ENCODE measurements at places on chromosomes 4 and X. TPM values are rescaled to one million over a fixed set of nuclear protein-coding genes. Genes with fewer than 3 reads are reported as not detected.

GRCh38 chr4:33930497-33930896 is 2313.8 kb downstream of the ARAP2 start:
- DNase-seq: no peak

- DNase-seq: no peak
Measured at GRCh38 chr4:69775321-69775867, 15.0 kb upstream of the SULT1B1 start.

GRCh38 chr4:151436093-151436518 is 27.1 kb downstream of the FHIP1A start:
- no peak for DNase-seq

DNA sequence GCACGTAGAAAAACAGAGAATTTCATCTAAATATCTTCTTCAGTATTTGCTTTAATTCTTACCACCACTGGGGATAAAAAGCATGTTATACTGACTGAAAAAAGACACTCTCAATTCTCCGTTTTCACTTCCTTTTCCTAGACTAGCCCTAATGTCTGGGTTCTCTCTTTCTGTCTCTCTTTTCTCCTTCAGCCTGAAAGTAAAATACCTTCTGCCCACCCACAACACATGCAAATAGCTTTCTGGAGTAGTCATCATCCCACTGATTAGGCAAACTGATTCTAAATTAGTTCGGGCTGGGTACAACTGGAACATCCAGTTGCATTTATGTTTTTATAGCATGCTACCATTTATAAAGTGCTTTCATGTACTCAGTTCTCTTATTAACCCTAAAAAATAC is 142.4 kb upstream of the ANKRD50 start:
- DNase-seq: no peak

- DNase-seq: no peak
Measured at GRCh38 chrX:78653118-78653822, 5.9 kb downstream of the RTL3 start.

GRCh38 chrX:1874899-1875298 is 260.0 kb downstream of the ASMT start:
- DNase-seq: no peak

GRCh38 chr4:168154546-168155277 is 62.4 kb downstream of the ANXA10 start:
- DNase-seq: no peak

DNA sequence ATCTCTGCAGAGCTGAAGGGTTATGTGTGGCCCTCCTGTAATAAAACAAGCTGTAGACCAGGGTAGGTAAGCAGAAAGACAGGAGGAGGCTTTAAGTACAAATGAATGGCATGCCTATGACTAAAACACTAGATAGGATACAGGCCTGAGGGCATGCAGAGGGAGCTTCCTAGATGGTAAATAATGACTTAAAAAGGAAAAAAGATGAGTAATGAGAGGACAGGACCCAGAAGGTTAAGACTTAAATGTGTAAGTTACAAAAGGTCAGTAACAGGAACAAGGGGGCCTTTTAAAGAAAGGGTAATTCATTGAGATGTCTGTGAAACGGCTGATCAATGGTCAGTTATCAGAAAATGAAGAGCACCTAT is 194.8 kb downstream of the SOWAHB start:
- DNase-seq: no peak

GRCh38 chr4:56906489-56907393 is 959 bp upstream of the REST start:
- peak; percentile 63 for DNase-seq

DNA sequence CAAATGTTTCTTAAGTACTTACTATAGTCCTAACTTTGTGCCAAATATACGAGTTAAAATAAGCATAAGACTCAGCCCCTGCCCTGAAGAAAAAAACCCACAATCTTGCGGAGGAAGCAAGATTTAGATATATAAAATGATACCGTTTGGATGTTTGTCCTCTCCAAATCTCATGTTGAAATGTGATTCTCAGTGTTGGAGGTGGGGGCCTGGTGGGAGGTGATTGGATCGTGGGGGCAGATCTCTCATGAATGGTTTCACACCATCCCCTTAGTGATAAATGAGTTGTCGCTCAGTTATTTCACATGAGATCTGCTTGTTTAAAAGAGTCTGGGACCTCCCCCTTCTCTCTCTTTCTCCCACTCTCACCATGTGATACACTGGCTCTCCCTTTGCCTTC is 28.7 kb downstream of the EFHC2 start:
- DNase-seq: no peak

The LUZP4 gene
- not detected for total RNA-seq

The CLDN24 gene
- total RNA-seq: not detected

The CXCL5 gene
- total RNA-seq: 9.2 TPM

The KIT gene
- total RNA-seq: 6.7 TPM

The TRO gene
- total RNA-seq: 51.0 TPM

The GIMD1 gene
- not detected for total RNA-seq

The PDCL2 gene
- not detected for total RNA-seq
